ENCODE measurements at places on chromosomes 2 and 18.

GRCh38 chr2:8514796-8515758 lies 166.8 kb upstream of the ID2 start:
- DNase-seq = no peak

DNA sequence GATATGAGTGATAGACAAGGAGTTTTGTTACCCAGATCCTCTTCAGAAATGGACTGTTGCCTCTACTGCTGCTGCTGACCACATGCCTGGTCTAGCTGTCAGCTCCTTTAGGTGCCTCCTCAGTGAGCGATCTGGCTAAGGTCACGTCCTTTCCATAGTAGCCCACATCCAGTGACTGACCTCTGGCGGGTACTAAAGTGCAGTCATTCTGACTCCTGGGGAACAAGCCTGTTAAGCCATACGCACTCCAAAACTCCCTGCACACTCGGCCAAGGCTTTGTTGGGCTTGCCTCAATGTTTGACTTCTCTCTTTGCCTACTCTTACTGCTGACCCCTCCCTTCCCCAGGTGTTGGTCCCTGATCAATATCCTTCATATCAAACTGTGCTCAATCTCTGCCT lies 685.2 kb downstream of the IRS1 start:
- no peak for DNase-seq

- no peak for DNase-seq
Measured at GRCh38 chr2:233991196-233991595, 59.3 kb upstream of the SPP2 start.

- DNase-seq = no peak
Measured at GRCh38 chr2:196279541-196279940, 108.2 kb upstream of the STK17B start.

GRCh38 chr2:210072922-210073509 lies 70.6 kb downstream of the RPE start:
- DNase-seq = peak; percentile 16

Data from AG08396 (cell line).